ENCODE measurements at places on chromosomes 5 and 9. TPM values are rescaled to one million over a fixed set of nuclear protein-coding genes. Genes with fewer than 3 reads are reported as not detected.

CCDC192 gene
- total RNA-seq: not detected

ZFP37 gene
- total RNA-seq: 2.5 TPM

GTF3C4 gene
- total RNA-seq: 18.3 TPM

SLC24A2 gene
- total RNA-seq: not detected

SLC46A2 gene
- total RNA-seq: not detected

CCL28 gene
- total RNA-seq: 0.03 TPM

MCIDAS gene
- 1.9 TPM for total RNA-seq

C9orf153 gene
- 0.21 TPM for total RNA-seq

ADAMTS16 gene
- total RNA-seq: 1.9 TPM

EQTN gene
- total RNA-seq: not detected

SPATA24 gene
- total RNA-seq: 4.4 TPM

IL5 gene
- total RNA-seq: not detected

ANXA1 gene
- total RNA-seq: 1,032 TPM

SV2C gene
- total RNA-seq: not detected

TOR4A gene
- 27.5 TPM for total RNA-seq

IL7R gene
- 0.36 TPM for total RNA-seq

TMEM167A gene
- 70.2 TPM for total RNA-seq

TAF11L14 gene
- not detected for total RNA-seq

DPYSL3 gene
- total RNA-seq: 26.1 TPM

TAF11L12 gene
- 0.09 TPM for total RNA-seq

LCNL1 gene
- 0.13 TPM for total RNA-seq

CYSRT1 gene
- 4.6 TPM for total RNA-seq

TPD52L3 gene
- total RNA-seq: not detected

PTGR1 gene
- total RNA-seq: 344 TPM

TTC23L gene
- total RNA-seq: 0.21 TPM

DOCK8 gene
- total RNA-seq: 0.31 TPM

TSSK1B gene
- total RNA-seq: not detected

Measured in A549 treated with Hydrocortisone at 1 μM for 4 hours (cell line).